ENCODE measurements at places on chromosomes 11 and 22.

GRCh38 chr11:73983741-73984538 lies 1.3 kb upstream of the UCP2 start:
- DNase-seq: peak; percentile 42

- no peak for DNase-seq
Observed at GRCh38 chr11:11793073-11793472, 48.7 kb upstream of the USP47 start.

DNA sequence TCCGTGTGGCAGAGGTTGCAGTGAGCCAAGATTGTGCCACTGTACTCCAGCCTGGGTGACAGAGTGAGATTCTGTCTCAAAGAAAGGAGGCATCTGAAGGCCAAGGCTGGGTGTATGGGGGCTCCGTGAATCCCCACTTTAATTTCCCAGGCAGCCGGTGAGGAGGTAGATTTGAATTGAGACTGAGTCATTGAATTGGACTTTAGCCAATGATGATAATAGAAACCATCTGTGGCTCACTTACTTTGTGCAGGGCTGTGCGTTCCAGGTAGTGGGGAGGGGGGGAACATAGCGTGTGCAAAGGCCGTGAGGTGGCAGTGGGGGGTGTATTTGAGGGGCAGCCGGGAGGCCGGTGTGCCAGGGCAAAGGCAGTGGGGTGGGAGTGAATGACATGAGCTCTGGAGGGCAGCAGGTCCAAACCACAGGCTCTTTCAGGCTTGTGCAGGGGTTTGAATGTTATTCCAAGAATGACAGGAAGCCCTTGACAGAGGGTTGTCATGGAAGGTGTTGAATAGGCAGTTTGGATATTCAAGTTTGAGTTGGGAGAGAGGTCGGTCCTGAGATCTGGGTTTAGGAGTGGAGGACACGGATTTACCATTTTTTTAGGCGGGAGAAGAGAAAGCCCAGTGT lies 6.1 kb downstream of the ARHGAP8 start:
- DNase-seq: no peak

- peak; percentile 84 for DNase-seq
Observed at GRCh38 chr11:11149671-11150459, 203.2 kb downstream of the CSNK2A3 start.

DNA sequence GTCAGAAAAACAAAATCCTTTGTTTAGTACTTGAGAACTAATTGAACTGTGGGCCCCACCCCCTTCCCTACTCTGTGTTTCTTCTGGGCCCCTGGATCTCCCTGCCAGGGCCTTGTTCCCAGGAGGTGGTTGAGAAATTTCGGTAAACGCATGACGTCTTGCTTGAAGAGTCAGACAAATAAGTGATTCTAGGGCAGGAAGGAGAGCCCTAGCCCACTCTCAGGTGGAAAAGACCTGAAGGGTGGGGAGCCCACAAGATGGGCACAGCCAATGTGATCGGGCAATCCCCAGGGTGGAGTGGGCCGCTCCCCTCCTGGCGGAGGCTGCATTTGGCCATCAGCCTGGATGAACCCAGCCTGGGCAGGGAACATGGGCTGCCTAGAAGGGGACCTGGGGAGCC lies 16.8 kb upstream of the P2RY2 start:
- no peak for DNase-seq

DNA sequence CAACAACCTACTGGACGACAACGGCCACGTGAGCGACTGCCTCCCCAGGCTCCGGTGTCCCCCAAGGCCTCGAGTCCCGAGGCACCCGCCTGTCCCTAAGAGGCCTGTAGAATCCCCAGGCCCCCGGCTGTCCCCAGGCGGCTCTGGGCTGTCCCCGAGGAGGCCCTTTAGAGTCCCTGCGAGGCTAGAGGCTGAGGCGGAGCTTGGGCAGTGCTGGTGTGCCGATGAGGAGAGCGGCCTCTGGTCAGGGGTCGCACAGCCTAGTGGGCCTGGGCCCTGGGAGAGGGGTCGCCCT lies 3.7 kb downstream of the TBX1 start:
- no peak for DNase-seq

DNA sequence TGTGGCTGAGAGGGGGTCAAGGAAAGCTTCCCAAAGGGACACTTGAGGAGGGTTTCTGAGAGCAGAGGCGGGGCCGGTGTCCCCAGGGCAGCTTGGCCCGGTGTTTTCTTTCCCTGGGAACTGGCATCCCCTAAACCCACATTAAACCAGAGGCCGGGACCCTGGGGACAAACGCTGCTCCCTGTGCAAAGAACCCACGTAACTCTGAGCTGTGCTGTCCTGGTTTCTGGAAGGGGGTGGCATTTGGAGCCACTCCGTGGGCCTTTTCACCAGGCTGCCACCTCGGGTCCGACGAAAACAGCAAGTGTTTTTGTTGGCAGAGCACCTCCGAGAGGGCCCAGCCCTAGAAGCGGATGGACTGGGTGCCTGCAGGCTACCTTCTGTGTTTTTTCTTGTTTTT lies 100.2 kb upstream of the ANO1 start:
- DNase-seq: no peak

DNA sequence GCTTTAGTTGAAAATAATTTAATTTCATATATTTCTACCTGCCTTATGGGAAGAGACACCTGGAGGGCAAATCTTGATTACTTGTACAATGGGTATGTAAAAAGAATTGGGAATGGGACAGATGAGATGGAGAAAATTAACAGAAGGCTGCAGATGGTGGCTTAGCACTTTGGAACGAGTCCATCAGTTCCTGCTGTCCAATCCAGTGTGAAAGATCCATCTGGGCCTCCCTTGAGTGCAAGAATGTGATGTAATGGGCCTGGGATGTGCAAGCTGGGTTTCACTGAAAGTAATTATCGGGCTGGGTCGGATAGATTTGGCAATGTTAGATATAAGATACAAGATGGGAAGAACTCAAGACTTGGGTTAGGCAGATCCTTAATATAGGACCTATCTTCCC lies 42.0 kb downstream of the CECR2 start:
- no peak for DNase-seq

- no peak for DNase-seq
Observed at GRCh38 chr11:61293867-61294716, 1.0 kb downstream of the VWCE start.

- peak; percentile 49 for DNase-seq
Observed at GRCh38 chr11:36558571-36559413, 9.0 kb upstream of the RAG1 start.

DNA sequence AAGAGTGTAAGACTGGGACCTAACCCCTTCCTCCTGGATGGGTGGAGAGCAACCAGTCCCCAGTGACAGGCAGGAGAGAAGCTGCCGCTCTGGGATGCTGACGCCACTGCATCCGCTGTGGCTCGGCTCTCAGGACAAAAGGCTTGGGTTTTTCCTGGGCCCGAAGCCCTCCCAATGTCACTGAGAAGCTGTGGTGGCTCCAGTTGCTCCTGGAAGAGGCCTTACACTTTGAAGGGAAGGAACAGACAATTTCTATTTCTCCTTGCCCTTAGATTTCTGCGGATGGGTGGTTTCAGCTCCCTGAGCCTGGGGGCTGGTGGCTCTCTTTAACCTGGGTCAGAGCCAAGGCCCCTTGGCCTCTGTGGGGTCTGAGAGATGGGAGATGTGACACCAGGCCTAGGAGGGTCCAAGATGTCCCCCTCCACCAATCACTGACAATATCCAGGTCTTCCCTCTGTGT lies 21.4 kb downstream of the TPBGL start:
- DNase-seq: no peak

- DNase-seq: no peak
Observed at GRCh38 chr11:86443415-86443814, 68.7 kb downstream of the CCDC81 start.

DNA sequence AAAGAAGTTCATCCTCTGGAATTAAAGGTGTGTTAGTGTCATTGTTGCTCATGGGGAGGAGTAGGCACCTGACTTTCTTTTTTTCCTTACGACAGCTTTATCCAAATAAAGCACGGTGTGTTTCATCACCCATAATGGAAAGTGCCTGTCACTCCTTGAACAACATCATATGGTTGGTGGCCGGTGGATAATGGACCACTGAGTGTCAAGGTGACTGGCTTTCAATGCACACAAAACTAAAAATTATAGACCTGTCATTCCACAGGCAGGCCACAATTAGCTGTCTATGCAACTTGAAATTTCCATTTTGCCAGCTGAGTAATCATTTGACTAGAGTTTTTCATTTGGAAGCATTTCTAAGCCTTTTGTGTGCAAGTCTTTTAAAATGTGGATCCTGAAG lies 45.0 kb upstream of the MPPED2 start:
- DNase-seq: no peak

DNA sequence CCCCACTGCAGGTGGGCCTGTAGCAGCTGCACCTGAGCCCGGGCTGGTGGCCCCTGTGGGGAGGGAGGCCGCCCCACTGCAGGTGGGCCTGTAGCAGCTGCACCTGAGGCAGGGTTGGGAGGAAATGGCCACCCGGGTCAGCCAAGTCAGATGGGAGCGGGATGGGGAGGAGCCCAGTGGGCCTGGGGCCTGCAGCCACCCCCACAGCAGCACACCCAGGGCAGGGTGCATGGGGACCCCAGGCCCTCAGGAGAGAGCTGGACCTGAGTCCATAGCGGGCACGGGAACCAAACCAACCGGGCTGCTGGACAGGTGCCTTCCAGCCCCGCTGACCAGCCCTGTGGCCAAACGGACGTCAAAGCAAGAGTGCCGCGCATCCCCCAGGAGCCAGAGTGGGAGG lies 61.7 kb downstream of the BRD1 start:
- DNase-seq: no peak

DNA sequence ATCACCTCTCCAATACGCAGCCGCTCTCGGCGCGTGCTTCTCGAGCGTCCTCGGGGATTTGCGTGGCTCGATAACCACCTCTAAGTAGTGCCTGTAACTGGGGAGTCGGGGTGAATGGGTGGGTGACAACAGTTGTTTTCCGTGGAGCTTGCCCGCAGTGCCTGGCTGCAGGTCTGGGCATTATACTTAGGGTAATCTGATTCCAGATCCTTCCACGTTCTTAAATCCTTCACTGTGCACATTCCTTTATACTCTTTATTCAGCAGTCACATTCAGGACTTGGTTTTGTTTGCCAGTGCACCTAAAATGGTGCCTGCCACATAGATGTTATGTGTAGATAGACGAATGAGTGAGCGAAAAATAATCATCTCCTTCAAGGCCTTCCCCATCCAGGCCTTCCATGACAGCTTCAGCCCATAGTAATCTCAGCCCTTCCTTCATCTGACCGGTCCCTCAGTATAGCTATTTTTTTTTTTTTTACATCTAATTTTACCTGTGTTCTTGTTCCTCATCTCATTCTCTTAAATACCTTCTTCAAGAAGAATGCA lies 602 bp downstream of the NAT10 start:
- no peak for DNase-seq

GRCh38 chr22:34210301-34210700 lies 290.0 kb upstream of the LARGE1 start:
- DNase-seq: no peak

DNA sequence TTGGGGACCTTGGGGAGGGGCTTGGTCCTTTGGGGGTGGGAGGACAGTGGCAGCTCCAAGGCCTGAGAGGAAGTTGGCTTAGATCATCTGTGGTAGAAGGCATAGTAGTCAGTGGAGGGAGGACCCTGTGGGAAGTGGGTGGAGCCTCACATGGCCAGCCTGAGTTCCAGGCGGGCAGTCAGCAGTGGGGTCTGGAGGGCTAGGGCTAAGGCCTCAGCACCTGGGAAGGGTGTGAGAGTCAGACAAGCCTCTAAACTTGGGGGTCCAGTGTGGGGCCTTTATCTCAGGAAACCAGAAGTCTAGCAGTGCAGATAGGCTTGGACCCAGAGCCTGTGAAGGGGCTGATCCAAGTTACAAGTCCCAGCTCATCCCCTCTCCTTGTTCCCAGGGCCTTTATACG lies 4.0 kb downstream of the NLRX1 start:
- no peak for DNase-seq

DNA sequence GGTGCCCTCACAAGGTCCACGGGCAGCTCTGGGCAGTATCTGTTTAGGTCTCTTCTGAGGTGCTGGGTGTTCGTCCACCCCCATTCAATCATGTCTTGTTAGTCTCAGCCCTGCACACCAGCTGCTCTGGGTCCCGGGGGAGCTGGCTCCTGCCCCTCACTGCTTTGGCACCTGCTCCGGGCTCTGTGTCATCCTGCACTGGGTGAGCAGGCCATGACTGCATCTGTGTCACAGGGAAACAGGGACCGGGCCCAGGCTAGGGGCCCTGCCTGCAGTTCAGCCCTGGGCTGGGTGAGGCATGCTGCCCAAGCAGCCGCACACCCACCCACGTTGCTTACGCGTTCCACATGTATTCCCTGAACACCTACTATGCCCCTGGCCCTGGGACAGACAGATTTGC lies 43.9 kb downstream of the ELFN2 start:
- DNase-seq: no peak

DNA sequence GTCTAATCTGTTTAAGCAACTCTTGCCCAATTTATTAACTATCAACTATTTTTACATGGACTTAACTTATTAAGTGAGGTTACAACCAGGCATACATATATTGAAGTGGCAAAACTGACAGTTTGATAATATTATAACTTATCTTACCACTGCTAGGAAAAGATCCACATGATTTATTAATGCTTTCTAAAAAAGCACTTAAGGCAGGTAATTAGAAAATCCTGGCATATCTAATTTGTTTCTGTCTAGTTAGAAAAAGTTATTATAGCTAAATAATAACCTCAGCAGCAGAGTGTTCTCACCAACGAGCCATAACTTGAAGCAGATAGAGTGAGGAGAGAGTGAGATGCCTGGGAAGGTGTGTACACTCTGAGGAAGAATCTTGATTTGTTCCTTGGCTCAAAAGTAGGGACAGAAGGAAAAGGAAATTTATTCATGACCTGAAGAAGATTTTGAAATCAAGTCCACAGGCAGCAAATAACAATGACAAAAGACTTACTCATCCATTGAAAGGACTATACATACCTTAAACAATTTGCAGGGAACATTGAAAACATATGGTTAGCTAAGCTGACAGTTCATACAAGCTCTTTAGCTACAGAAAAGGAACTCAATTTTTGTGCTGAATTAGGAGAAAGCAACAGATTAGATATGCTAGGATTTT lies 7.1 kb upstream of the MUC15 start:
- no peak for DNase-seq

DNA sequence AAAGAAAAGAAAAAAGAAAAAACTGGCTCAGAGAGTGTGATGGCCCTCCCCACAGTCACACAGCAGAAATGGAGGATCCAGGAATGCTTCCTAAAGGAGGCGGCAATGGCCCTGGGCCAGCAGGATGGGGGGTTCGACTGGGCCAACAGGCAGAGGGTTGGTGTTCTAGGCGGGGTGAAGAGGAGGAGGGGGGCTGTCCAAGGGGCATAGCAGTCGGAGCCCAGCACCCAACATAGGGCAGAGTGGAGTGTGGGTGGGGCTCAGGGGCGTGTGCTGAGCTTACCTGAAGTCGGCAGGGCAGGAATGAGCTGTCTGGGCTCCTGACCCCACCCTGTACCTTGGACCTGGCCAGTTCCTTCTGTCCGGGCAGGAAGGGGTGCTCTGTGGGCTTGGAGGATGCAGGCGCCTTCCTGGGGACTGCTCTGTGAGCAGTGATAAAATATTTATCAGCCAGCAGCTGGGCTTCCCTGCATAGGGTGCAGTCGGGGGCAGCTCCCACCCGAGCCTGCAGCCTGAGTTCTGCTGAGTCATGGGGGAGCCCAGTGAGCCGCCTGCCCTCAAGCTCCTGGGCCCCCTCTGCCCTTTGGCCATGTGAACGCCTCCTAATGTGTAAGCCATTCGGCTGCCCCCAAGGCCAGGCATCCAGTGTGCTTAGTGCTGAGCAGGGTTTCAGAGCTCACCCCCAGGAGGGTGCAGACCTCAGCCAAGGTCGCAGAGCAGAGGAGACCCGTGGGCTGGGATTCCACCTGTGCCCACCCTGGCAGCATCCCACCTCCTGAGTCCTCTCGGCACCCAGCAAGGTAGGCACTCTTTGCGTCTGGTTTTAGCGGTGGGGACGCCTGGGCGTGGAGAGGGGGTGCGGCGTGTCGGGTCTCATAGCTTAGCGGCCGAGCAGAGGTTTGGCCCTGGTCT lies 25.3 kb upstream of the PRR5 start:
- no peak for DNase-seq

- no peak for DNase-seq
Observed at GRCh38 chr11:63802637-63803414, 10.4 kb upstream of the SPINDOC start.

Measured in CD4-positive, alpha-beta T cell treated with Interleukin-17A for 1 hour (primary cell).